H7 (cell line): ENCODE measurements at places on chromosomes 6 and 20. TPM values are rescaled to one million over a fixed set of nuclear protein-coding genes. Genes with fewer than 3 reads are reported as not detected.

The DLL1 gene
- total RNA-seq, result 3.4 and 7.3 TPM in 2 replicates

DNA sequence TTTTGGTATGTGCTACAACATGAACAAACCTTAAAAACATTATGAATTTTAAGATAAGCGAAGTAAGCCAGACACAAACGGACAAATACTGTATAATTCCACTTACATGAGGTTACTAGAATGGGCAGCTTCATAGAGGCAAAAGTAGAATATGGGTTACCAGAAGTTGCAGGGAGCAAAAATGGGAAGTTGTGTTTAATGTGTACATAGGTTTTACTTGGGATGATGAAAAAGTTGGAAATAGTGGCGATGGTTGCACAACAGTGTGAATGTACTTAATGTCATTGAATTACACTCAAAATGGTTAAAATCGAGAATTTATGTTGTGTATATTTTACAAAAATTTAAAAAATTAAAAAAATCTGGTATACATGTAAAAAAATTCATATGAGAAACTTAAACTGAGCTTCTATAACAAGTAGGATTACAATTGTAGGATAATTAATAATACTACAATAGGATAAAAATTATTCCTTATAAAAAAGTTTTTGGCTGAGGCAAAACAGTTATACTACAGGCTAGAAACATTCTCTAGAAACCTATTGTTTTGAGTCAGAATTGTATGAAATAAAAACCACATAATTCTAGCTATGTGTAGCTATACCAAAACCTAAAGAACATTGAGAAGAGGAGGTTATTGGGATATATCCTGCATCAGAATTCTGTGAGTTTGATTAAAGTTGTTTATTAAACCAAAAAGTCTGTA, 24.8 kb upstream of the DYNLRB1 start:
- DNase-seq, result no peak

The COL9A3 gene
- 131 and 139 TPM in 2 replicates for total RNA-seq

- no peak for DNase-seq
Observed at GRCh38 chr6:152637296-152638047, at the start of gene SYNE1. Gene SYNE1 (minus strand): TSS chr6:152637362. CDS start chr6:152628331, 9,031 bp downstream.

The STXBP5 gene
- total RNA-seq, result 6.9 and 9.1 TPM in 2 replicates

DNA sequence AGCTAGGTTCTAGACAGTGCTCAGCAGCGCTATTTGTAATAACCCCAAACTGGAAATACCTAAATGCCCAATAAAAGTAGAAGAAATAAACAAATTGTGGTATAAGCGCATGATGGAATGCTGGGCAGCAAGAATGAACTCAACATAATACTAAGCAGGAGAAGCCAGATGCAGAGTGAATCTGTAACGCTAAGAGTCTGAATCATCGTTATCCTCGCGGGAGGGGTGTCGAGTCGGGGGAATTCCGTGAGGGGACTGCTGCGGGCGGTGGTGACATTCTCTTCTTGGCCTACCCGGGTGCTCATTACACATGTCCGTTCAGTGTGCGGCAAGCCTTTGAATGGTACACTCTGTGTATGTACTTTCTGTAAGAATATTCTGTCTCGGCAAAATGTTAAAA, 83.7 kb downstream of the SULF2 start:
- no peak for DNase-seq

DNA sequence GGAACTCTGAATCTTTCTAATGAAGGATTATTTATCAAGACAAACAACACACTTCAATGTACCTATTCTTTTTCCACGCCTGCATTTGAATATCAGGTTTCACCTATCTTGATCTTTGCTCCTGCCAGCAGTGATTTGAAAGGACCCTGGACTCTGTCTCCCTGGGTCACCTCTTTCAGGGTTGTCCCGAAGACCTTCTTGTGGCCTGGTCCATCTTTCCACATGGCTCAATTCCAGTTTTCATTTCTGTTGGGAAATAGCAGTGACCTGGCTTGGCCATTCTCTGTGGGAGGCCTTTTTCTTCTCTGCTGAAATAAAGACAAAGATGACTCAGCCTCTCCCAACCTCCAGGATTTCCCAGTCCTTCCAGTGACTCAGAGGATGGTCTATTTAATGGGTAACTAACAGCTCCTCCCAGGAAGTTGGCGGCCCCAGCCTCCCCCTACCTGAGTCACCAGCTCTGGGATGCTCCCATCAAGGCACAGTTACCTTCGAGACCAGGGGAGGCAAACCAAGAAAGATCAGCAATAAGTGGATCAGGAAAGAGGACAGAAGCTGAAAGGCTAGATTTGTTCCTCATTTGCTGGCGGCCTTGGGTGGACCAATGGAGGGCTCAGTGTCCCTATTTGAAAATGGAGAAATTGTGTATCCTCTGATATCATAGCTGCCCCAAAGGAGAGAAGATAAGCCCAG, 120.2 kb upstream of the RNF24 start:
- DNase-seq, result no peak

The IL17F gene
- total RNA-seq, result not detected in 2 replicates

DNA sequence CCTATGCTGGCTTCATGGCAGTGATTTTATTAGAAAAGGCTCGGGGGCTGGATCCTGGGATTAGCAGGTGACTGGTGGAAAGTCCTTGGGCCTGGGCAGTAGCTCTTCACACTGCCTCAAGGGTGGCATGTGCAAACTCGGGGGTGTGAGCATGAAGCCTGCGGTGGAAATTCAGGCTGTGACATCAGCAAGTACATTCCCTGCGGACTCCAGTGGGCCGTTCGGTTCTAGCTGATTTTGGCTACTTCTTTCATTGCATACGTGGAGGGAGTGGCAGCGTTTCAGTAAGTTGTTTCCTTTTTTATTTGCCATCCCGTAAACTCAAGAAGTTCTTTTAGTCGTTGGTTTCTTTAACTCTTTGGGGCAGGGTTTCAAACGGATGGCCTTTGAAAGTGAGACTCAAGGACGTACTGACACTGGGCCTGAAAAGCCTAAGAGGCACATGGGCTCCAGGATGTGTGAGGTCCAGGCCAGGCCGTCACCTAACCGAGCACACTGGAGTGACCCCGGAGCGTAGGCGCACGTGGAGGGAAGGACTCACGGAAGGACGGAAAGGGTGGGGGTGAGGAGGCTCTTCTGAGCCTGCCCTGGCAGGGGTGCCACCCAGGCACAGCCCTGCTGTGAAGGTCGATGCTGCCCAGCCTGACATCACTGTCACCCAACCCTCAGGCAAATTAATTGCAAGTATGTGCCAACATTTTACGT, 104.0 kb upstream of the FRMD1 start:
- peak; percentile 32 for DNase-seq

The CLIC1 gene
- 456 and 621 TPM in 2 replicates for total RNA-seq

The PDE7B gene
- total RNA-seq, result not detected in 2 replicates

DNA sequence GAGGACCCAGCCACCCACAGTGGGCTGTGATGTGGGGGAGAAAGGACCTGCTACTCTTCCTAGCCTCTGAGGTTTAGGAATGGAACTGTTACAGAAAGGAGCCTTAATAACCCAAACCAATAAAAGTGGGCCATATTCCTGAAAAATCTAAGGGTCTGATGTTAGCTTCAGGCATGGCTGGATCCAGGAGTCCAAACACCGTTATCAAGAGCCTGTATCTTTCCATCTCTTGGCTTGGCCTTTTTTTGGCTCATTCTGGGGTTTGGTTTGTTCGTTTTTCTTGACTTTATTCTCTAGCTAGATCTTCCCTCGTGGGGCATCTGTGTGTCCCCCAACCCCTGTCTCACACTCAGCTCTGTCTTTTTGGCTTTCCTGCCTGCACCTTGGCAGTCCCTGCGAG, 38.7 kb downstream of the CDH4 start:
- DNase-seq, result no peak
